ENCODE measurements at places on chromosomes 1 and 21.
A peak's percentile ranks its signal among the peaks of the same experiment; 100 is the strongest.

- no peak for DNase-seq
Observed at GRCh38 chr1:239718571-239718970, 332.2 kb downstream of the CHRM3 start.

GRCh38 chr1:195327361-195327760 lies 1280.9 kb downstream of the KCNT2 start:
- no peak for DNase-seq

DNA sequence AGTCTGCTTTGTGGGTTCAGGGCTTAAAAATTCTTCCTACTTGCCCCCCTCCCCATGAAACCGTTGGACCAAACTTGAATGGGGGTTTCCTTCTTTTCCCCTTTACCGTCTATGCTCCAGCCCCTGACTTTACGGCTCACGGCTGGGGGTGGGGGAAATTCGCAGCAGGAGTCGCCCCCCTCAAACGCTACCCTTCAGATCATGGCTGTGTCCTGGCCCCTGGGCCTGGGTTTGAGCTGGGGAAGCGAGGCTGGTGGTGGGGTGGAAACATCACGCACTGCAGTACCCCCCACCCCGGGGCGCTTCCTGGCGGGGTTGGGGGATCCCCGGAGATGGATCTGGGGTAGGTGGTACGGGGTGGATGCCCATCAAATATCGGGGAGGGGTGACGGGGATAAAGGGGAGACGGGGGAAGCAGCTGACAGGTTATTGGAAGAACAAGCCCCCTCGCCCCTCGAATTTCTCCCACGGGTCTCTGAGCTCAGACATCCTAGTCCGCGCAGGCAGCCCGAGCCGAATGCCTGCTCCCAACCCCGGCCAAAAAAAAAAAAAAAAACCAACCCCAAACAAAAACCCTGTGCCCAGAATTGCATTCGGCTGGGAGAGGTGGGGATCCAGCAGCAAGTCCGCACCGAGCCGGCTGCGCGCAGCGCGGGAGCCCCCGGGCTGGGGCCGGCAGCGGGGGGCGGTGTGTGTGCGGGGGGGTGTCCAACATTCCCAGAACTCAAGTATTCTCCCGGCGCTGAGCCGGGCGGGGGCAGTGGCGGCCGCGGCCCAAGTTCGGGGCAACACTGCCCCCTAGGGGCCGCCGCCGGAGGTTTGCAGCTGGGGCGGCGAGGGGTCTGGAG lies 59.0 kb upstream of the ACOT11 start:
- DNase-seq, result peak; percentile 70

DNA sequence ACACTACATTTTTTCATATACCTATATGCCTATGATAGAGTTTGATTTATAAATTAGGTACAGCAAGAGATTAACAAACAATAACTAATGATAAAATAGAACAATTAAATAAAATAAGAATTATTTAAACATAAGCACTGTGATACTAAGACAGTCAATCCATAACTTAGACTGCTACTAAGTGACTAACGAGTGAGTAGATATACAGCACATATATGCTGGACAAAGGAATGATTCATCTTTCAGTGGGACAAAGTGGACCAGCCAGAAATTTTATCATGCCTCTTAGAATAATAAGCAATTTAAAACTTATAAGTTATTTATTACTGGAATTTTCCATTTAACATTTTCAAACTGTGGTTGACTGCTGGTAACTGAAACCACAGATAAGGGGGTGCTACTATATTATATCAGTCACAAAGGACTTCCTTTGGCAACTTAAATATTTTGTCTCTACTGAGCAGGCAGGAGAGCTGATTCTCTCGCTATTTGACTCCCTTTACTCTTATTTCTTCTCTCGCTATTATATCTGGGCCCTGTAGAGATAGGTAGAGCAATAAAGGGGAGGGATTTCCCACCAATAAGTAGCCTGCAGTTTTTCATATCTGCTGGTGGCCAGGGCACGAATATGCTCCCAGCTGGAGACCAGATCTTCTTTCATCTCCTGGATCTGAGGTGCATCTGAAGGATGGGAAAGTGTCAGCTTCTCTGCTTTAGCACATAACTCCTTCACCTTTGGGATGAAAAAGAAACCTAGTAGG lies 10.8 kb downstream of the SPTA1 start:
- DNase-seq, result no peak

DNA sequence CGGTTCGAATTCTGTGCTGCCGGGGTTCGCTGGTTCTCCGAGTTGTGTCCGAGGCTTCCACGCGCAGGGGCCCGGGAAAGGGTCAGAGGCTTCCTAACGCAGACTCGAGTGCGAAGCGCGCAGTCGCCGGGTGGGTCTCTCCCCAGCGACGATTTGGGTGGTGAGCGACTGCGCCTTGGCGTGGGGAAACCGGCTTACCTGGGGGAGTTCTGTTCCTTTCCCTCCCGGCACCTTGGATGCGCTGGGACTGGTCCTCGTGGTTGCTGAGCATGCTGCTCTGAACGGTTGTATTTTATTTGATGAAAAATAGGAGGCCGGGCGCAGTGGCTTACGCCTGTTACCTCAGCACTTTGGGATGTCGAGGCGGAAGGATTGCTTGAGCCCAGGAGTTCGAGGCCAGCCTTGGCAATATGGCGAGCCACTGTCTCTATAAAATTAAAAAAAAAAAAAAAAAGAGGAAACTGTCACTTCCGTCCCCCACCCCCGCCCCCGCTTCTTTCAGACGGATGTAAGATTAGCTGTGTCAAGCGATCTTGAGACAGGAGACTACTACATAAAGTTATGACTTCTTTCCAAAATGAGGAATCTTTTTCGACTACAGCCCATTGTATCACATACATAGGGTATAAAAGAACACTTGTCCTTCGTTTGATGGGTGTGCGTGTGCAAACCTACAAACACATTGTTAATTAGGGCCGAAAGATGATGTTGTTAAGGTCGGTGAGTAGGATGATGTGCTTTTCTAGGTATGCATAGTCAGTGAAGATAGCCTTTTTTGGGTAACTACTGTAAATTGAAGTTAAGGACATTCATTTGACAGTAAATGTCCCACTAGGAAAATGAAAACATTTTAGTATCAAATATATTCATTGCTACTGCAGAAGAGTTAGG lies at the start of gene CCDC18:
CCDC18 (plus strand) TSS at position 2 of the 891 bp plus-strand sequence. CDS start 2,638 bp downstream, outside the sequence.
- DNase-seq, result peak; percentile 45

DNA sequence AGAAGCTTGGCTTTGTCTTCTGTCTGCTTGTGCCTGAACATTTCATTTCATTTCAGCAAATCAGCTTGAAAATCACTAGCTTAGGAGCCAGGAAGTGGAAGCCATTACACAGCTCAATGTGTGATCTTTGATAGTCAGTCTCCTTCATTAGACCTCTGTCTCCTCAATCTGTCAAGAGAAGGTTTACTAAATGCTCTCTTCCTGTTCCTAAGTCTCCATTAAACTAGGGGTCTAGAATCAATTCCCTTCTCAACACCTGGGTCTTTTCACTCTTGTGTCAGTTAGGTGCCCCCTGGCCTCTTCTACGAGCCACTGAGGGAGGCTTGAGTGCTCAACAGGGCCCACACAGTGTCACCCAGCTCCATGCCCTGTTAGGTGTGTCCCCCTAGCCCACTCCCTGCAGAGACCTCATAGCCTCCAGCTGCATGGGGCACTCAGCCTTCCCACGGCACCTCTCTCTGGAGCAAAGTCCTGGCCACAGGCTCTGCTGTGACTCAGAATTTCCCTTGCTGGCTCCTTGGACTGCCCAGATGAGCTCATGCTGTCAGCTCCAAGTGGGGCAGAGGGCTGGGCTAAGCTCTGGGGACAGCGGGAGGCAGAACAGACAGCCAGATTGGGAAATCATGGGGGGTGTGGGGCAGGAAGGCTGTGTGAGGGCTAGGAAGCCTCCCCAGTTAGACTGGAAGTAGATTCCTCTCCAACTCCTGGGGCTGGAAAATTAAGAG lies 115.7 kb upstream of the IPO9 start:
- no peak for DNase-seq

GRCh38 chr1:207156095-207156494 lies 52.1 kb downstream of the C4BPA start:
- no peak for DNase-seq

- DNase-seq, result no peak
Observed at GRCh38 chr1:17094664-17095063, 24.6 kb downstream of the PADI2 start.

GRCh38 chr1:114833421-114833820 lies 21.2 kb upstream of the SYCP1 start:
- DNase-seq, result no peak

- no peak for DNase-seq
Observed at GRCh38 chr1:226887006-226887405, 16.6 kb downstream of the PSEN2 start.

GRCh38 chr1:167713330-167714081 lies 8.3 kb upstream of the MPZL1 start:
- no peak for DNase-seq

DNA sequence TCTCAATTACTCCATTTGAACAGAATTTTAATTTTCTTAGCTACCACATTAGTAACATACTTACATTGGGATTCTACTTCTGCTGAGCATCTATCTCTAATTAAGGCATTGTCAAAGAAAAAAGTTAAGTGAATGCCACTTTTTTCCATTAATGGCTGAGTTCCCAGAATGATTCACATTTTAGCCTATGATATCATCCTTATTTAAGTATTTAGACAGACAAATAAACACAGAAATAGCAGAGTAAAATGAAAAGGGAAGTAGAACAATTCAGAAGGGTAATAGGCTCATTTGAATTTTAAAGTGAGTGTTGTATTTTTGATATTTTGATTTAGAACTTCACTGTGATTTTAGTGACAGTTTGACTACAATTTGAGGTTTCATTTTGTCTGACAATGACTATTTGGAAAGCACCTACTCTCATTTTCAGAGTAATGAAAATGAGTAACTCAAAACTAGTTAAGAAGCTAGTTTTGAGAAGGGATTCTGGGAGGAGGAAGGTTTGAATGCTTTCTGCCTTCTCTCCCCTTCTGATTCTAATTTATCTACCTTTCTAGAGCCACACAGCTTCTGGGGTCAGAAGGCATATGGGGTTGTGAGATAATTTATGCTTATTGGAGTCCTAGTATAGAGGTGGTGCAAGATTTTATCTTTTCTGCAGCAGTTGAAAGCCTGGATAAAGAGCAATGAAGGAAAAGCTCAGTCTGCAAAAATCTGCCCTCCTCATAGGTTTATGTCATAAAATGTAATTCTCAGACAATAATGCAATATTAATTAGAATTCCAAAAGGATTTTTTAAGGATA lies 15.5 kb downstream of the LYPLAL1 start:
- DNase-seq, result no peak

Data from T-helper 9 cell (primary cell).